Ovary (tissue), 10 donors: ENCODE measurements at places on chromosomes 6 and 20.

- no peak for DNase-seq
Measured at GRCh38 chr6:130138116-130138908, 84.4 kb downstream of the SAMD3 start.

GRCh38 chr6:117930645-117931044 lies 23.6 kb downstream of the SLC35F1 start:
- no peak for DNase-seq

DNA sequence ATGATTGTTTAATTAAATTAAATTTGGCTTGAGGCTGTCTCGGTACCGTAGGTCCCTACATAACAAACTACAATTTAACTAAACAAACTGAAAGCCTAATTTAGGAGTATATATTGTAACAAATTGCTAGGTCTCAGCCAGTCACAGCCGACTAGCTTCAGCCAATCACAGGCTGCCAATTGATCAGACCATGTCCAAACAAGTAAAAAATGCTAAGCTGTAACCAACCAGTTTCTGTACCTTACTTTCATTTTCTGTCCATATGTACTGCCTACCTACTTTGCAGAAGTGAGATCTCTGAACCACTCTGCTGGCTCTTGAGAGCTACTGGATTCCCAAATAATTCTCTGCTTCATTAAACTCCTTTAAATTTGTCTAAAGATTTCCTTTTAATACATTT lies 648.0 kb upstream of the GJE1 start:
- no peak for DNase-seq

GRCh38 chr6:85245004-85245403 lies 204.9 kb upstream of the NT5E start:
- no peak for DNase-seq

GRCh38 chr20:53850319-53850718 lies 220.1 kb downstream of the BCAS1 start:
- no peak for DNase-seq

DNA sequence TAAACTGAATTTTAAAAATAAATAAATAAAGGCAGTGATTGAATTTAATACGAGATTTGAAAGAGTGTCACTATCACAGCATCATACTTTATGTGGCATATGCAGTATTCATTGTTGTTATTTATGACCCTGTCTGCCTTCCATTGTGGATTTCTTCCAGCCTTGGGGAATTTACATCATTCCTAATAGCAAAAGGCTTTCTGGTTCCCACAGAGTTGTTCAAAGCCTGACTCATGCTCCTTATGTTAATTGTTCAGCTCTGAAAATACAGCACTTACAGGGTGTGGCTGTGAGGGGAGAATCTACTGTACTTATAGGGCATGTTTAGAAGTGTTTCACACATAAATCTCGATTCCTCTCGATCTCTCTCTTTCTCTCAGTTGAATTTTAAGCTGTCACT lies 54.4 kb downstream of the JAG1 start:
- no peak for DNase-seq

DNA sequence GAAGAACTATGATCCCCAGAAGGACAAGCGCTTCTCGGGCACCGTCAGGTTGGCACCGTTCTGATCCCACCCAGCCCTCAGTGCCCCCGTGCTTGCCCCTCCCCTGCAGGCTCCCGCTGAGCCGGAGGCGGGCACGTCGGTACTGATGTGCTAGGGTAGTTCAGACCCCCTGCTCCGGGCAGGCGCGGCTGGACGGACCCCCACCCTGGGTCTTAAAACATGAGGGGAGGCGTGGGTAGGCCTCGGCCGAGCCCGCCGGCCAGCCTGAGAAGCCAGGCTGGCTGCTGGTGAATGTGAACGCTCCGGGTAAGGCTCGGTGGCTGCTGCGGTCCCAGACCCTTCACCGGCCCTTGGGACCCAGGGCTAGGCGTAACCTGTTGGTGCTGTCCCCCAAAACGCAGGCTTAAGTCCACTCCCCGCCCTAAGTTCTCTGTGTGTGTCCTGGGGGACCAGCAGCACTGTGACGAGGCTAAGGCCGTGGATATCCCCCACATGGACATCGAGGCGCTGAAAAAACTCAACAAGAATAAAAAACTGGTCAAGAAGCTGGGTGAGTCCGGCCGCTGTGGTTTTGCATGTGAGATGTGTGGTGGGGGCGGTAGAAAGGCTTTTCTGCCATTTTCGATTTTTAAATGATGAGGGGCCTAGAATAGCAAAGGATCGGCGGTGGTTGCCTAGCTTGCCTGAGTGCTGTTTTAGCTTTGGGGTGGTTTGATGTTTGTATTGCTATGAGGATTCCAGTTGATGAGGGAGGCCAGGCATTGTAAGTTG lies 964 bp downstream of the RPL10A start:
- DNase-seq, result no peak

DNA sequence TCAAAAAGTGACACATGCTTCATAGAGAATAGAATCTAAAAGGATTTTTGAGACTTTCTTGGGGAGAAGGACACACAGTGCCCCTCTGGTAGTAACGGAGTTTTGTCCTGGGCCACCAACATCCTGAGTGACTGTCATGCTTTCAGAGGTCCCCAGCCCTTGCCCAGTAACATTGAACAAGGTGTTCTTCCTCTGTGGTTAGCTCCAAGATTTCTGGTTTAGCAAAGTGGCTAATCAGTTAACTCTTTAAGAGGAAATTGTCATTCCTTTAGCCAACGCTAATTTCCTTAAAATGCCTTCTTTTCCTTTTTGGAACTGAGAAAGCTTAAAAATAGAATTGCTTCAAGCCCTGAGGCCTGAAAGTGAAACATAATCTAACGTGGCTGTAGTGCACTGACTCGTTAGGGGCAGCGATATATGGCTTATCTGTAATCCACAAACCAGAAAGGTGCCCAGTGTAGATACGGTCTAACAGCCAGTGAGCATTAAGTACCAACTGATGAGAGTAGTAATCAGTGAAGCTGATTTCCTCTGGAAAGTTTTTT lies 7.8 kb downstream of the E2F3 start:
- no peak for DNase-seq

DNA sequence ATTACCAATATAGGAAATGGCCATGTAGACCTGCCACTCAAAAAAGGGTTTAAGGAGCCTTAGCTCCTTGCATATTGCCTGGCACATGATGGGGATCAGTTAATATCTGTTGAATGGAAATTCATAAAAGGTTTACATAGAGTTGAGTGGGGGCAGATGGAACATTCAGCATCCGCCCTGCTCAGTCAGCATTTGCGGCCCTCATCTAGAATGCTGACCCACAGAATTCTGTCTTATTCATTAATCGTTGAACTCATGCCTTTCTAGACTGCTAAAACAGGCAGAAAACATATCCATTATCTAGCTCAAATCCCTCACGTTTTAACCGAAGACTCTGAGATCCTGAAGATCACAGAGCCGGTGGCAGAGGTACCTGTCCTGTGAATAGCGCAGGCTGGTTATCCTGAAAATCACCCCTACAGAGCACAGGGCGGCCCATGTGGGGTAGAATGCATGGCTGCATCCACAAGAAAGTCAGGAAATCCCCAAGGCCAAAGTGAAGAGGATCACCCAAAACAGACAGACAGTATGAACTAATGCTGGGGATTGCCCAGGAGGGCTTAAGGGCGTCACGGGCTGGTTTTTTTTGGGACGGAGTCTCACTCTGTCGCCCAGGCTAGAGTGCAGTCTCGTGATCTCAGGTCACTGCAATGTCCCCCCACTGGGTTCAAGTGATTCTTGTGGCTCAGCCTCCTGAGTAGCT lies 59.9 kb downstream of the CNBD2 start:
- DNase-seq, result no peak

DNA sequence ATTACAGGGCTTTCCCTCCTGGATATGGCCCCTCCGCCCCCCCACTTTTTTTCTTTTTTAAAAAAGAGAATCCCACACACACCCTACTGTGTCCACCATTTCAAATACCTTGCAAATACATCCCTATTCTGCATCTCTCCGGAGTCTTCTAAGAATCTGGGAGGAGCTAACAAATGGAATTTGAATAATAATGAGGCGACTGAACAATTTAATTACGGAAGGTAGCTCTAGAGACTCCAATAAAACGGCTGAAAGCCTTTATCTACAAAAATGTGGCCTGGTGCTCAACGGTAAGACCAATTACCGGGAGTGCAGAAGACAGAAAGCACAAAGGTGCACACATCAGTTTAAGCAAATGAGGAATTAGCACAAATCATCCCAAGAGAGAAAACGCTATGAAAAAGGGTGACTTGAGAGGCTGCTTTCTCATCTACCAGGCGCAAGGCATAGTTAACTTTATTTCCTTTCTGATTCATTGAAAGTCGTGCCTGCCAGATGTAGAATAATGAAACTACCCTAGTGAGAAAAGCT lies 1.8 kb downstream of the RRAGD start:
- DNase-seq, result no peak

DNA sequence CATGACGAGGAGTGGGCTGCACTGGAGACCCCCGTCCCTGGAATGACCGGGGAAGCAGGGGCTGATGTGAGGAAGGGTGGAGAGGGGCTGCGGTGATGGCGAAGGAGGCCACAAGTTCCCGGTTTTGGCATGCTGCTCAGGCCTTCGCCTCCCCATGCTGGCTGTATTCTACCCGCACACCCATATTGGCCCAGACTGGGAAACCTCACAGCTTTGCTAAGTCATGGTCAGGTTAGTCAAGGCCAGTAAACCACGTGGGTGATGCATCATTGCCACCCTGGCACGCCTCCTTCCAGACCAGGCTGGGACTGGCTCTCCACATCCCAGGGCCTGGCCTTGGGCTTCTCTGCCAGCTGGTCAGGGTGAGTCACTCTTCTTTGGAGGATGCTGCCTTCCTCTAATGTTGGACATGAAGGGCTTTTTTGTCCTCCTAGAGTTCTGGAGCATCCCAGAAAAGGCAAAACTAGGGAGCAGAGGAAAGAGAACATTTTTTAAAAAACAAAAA lies 53.8 kb downstream of the PCNA start:
- DNase-seq, result peak; percentile 69

- DNase-seq, result no peak
Measured at GRCh38 chr6:89611666-89612065, 26.9 kb downstream of the LYRM2 start.

- DNase-seq, result no peak
Measured at GRCh38 chr20:58567437-58567836, 52.2 kb upstream of the APCDD1L start.

GRCh38 chr20:63138855-63139341 lies 77.0 kb downstream of the YTHDF1 start:
- no peak for DNase-seq

DNA sequence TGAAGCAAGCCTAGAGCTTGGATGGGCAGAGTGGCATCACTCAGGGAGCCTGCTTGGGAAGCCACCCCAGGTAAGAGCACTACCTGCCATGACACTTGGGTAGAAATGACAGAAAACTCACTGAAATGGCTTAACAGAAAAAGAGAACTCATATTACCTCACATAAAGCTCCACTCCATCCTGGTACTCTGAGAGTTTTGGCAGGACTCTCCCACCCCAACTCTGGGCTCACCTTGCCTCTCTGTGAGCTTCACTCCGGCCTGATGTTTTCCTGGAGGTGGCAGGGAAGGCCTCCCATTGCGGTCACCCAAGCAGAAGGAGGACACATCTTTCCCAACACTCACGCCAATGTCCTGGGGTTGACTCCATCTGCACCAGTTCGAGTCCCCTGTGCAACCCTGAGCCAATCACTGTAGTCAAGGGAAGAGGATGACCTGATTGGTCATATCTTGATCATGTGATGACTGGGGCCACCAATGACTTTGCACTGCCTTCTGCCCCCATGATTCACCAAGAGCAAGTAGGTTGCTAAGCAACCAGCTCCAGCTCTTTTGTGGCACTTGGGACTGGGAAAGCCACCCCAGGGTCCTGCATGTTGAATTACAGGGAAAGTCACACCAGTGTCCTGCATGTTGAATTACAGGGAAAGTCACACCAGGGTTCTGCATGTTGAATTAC lies 446.1 kb upstream of the SULF2 start:
- DNase-seq, result no peak

DNA sequence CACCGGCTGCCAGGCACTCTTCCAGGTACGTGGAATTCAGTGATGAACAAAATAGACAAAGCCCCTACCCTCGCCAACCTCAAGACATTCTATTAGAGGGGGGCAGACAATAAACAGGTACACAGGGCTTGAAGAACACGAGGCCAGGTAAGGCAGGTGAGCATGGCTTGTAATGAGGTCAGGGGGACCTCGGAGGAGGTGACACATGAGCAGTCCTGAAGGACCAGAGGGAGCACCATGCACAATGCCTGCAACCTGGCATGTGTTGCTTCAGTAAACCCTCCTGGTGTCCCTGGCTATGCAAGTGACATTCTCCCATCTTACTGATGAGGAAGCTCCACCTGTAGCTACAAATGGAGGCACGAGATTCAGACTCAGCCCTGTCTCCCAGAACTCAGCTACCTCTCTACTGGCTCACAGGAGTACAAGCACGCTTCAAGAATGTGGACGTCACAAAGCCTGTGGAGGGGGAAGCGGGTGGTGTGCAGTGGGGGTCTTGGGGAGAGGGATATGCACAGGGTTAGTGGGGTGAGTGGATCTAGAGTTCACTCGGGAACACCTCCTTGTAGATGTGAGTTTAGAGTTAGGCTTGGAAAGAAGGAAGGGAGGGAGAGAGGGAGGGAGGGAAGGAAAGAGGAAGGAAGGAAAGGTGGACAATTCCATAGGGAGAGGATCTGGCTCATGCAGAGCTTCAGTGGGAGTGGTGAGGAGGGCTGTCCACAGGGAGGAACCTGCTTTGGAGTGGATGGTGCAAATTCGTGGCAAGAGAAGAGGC lies 7.6 kb upstream of the MAPK13 start:
- no peak for DNase-seq

- no peak for DNase-seq
Measured at GRCh38 chr6:99288668-99289067, 60.8 kb downstream of the FAXC start.

DNA sequence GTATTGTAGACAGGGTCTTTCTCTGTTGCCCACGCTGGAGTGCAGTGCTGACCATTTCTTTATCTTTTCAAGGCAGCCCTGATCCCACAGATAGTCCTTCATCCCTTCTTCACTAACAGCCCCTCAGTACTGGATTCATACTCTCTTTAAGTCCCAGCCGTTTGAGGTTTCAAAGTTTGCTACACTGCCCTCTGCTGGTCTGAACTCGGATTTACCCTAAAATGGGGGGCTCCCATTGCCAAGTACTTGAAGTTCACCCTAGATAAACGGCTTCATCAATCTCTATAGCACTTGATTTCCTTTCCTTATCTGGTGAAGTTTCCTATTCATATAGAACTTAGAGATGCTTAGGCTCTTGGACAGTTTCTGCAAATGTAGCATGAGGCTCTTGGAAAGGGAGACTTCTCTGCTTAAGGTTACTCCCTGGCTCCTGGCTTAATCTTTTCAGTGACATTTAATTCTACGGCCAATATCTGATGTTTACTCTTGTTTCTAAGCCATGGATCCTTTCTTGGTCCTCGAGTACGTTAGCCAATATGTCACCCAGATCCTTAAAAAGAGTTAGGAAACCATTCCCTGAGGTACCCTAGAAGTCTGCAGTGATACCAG lies 21.4 kb upstream of the PREP start:
- DNase-seq, result peak; percentile 43

DNA sequence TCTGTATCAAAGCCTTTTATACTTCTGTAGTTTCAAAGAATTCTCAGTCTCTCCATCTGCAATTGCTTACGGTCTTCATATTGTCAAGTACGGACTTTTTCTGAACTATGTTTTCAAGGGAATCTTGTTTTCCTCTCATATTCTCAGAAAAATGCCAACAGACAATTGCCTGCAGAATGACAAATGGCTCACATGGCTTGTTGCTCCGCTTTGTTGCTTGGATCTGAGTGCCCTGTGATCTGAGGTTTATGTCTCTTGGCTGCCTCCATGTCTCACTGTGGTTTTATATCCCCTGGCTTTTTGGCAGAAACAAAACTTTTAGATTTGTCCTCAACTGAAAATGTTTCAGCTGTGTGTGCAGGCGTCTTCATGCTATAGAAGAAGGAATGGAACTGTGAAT lies 285.4 kb upstream of the CHD6 start:
- no peak for DNase-seq

GRCh38 chr6:106685833-106686232 lies 56.5 kb downstream of the QRSL1 start:
- DNase-seq, result no peak
